Endothelial cell of umbilical vein (primary cell): ENCODE measurements at places on chromosomes 3 and 15. TPM values are rescaled to one million over a fixed set of nuclear protein-coding genes. Genes with fewer than 3 reads are reported as not detected.

The CHL1 gene
- total RNA-seq, result not detected in 2 replicates

The PDCD7 gene
- total RNA-seq, result 19.5 and 26.6 TPM in 2 replicates

DNA sequence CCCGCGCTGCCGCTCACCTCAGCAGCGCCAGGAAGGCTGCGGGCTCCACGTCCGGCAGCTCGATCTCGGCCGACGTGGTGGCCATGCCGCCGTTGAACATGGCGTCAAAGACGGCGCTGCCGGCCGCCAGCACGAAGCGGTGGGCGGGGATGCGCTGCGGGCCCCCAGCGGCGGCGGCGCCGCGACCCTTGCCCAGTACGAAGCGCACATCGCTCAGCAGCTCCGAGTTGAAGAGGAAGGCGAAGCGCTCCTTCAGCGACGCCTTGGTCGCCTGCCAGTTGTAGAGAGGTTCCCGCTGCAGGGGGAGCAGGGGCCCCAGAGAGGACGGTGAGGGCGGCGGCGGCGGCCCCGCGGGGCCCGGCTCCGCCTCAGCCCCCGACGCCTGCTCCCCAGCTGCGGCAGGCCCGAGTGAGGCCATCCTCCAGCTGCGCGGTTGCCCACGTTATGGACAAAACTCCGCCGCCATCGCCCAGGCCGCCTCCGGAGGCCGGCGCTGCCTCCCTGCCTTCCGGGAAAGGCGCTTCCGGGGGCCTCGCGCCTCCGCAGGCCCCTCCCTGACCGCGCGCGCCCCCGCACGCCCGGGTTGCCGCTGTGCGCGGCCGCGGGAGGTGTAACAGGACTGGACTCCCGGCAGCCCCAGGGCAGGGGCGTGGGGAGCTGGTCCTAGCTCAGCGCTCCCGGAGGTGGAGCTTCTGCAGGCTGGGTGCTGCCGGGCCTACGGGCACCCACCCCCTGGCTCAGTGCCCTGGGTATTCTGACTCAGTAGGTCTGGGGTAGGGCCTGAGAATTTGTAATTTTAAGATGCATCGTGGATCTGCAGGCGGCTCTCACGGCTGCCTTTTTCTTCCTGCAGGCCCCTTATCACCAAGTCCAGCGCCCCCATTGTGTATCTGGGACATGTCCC, at the start of gene BTBD1:
BTBD1 (minus strand) TSS at position 519 of the 904 bp plus-strand sequence; CDS start at position 418, 101 bp downstream.
- peak within 1 kb of the TSS; percentile 98 for H3K4me3 ChIP-seq
- H3K4me1 ChIP-seq, result peaks cover 36% of the 10 kb centered on the region
- peak within 1 kb of the TSS; percentile 66 for H3K27ac ChIP-seq
- no peaks in the 10 kb centered on the region for H3K27me3 ChIP-seq
- DNase-seq, result peak; percentile 93

DNA sequence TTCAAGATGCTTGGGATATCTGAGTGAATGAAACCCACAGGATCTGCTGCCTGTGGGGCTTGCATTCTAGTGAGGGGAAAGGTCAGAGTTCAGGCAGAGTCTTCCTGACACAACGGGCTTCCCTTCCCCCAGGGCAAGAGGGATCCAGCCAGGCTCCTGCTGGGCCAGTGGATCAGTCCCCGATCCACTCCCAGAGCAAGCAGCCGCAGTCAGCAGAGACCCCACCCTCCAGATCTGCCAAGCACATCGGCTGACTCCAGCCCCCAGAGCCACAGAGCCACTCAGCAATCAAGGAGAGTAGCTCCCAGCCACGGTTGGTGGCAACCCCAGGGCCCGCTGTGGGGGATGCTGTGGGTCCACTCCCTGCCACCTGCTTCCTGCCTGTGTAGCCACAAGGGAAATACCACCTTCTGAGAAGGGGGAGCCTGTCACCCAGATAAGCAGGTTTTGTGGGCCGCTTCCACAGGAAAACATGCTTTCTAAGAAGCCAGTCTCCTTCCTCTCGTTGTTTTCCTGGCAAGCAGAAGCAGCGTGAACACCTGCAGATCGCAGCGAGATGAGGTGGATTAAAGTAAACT, 44.9 kb downstream of the CPN2 start:
- peaks cover 2% of the 10 kb centered on the region for H3K27me3 ChIP-seq
- peaks cover 14% of the 10 kb centered on the region for H3K4me1 ChIP-seq
- no peak overlapping the region for H3K27ac ChIP-seq
- peak; percentile 89 for DNase-seq
- H3K4me3 ChIP-seq, result no peak overlapping the region
- H3K36me3 ChIP-seq, result no peaks in the 10 kb centered on the region
